Foreskin keratinocyte (primary cell): ENCODE measurements at places on chromosomes 7 and 10. TPM values are rescaled to one million over a fixed set of nuclear protein-coding genes. Genes with fewer than 3 reads are reported as not detected.

The VSTM2A gene
- not detected in 2 replicates for total RNA-seq

The TAS2R3 gene
- 0.25 and 0.44 TPM in 2 replicates for total RNA-seq

The SORCS1 gene
- total RNA-seq: not detected in 2 replicates

The ZNF365 gene
- total RNA-seq: 6.0 and 8.1 TPM in 2 replicates

The A1CF gene
- total RNA-seq: not detected in 2 replicates

The SAMD9L gene
- 7.6 and 13.5 TPM in 2 replicates for total RNA-seq

The ZNF239 gene
- total RNA-seq: 2.1 and 2.2 TPM in 2 replicates

The PAPOLB gene
- not detected in 2 replicates for total RNA-seq

The ANKRD61 gene
- total RNA-seq: 0.14 and 0.28 TPM in 2 replicates

The PDE6C gene
- total RNA-seq: not detected in 2 replicates

The TSPAN12 gene
- total RNA-seq: 0.46 and 1.1 TPM in 2 replicates

The SLIT1 gene
- total RNA-seq: not detected in 2 replicates

The TMEM196 gene
- not detected in 2 replicates for total RNA-seq

The ENTPD1 gene
- total RNA-seq: not detected in 2 replicates

The DNAJC9 gene
- 47.8 and 51.4 TPM in 2 replicates for total RNA-seq

The TMEM273 gene
- not detected in 2 replicates for total RNA-seq

The TASOR2 gene
- 52.7 and 58.4 TPM in 2 replicates for total RNA-seq

The VSTM4 gene
- total RNA-seq: not detected in 2 replicates

The OR6B1 gene
- total RNA-seq: not detected in 2 replicates

The LRRC61 gene
- 8.6 and 9.9 TPM in 2 replicates for total RNA-seq

The CLRN3 gene
- total RNA-seq: not detected in 2 replicates

The DKK1 gene
- 228 and 406 TPM in 2 replicates for total RNA-seq

The CPA1 gene
- total RNA-seq: not detected in 2 replicates

The TAX1BP1 gene
- 62.2 and 66.8 TPM in 2 replicates for total RNA-seq

The TBX20 gene
- not detected in 2 replicates for total RNA-seq

The TMEM140 gene
- total RNA-seq: 0.07 TPM in 1 of 2 replicates, not detected in the other

The ENTPD7 gene
- total RNA-seq: 11.8 and 13.3 TPM in 2 replicates

The CNPY4 gene
- 10.9 and 13.0 TPM in 2 replicates for total RNA-seq

The TMEM184A gene
- 1.1 and 1.4 TPM in 2 replicates for total RNA-seq

The MKRN1 gene
- total RNA-seq: 54.8 and 56.9 TPM in 2 replicates

The SPDYE2 gene
- not detected in 2 replicates for total RNA-seq

The BEND7 gene
- total RNA-seq: 0.99 and 3.0 TPM in 2 replicates

The CYP3A5 gene
- 1.1 and 1.9 TPM in 2 replicates for total RNA-seq

The TACR2 gene
- not detected in 2 replicates for total RNA-seq

The OTUD1 gene
- total RNA-seq: 5.5 and 7.6 TPM in 2 replicates

The ZNF248 gene
- total RNA-seq: 4.1 and 4.2 TPM in 2 replicates

The UNCX gene
- not detected in 2 replicates for total RNA-seq

The LRRN3 gene
- not detected in 2 replicates for total RNA-seq

The AFAP1L2 gene
- total RNA-seq: 53.8 and 58.4 TPM in 2 replicates

The CSGALNACT2 gene
- total RNA-seq: 12.5 and 13.1 TPM in 2 replicates

The SPDYE11 gene
- not detected in 2 replicates for total RNA-seq

The SPDYE16 gene
- not detected in 2 replicates for total RNA-seq

The MOGAT3 gene
- not detected in 2 replicates for total RNA-seq

The ARF5 gene
- 159 and 166 TPM in 2 replicates for total RNA-seq

The LRRC4 gene
- 0.07 and 0.35 TPM in 2 replicates for total RNA-seq

The AASS gene
- 12.6 and 13.6 TPM in 2 replicates for total RNA-seq
